Right renal cortex interstitium (tissue), 3 donors: ENCODE measurements at places on chromosomes 7 and 10. TPM values are rescaled to one million over a fixed set of nuclear protein-coding genes. Genes with fewer than 3 reads are reported as not detected.

DNA sequence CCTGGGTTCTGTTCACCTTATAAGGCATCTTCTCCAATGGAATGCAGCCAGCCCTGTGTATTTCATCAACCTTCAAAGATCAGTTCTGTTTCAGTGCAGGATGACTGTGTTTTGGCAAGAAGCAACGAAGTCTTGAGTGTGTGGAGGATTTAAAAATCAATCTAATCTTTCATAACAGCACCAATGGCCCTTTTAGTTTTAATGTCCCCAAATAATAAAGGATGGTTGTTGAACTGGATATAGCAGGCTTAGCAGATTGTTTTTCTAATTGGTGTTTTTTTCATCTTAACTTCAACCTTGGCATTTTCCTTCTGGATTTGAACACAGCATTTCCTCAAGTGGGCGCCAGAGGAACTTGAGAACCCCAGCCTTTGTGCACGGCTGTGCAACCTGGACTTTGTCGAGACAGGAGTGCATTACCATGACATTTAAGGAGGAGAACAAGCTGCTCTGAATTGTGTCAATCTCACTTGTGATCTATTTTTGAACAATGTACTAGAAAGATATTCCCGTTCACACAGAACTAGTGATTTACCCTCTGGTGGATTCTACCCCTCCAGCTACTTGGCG, 313.3 kb upstream of the AKR1E2 start:
- DNase-seq = no peak

DNA sequence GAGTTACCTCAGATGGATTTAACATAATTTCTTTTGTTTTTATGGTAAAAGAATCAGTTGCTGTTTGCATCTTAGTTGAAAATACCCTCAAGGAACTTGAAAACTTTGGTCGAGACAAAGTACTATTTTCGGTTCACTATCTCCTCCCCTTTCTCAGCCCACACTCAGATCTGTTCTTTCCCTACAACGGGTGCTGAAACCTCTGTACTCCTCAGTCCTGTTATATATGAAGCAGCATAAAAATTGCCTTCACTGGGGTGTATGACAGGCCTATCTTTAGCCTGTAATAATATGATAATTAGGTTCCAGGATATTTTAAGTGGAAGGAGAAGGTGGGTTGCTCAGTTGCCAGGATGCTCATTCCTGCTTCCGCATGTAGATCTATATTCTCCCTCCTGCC, 105.2 kb upstream of the NOBOX start:
- DNase-seq = no peak

DNA sequence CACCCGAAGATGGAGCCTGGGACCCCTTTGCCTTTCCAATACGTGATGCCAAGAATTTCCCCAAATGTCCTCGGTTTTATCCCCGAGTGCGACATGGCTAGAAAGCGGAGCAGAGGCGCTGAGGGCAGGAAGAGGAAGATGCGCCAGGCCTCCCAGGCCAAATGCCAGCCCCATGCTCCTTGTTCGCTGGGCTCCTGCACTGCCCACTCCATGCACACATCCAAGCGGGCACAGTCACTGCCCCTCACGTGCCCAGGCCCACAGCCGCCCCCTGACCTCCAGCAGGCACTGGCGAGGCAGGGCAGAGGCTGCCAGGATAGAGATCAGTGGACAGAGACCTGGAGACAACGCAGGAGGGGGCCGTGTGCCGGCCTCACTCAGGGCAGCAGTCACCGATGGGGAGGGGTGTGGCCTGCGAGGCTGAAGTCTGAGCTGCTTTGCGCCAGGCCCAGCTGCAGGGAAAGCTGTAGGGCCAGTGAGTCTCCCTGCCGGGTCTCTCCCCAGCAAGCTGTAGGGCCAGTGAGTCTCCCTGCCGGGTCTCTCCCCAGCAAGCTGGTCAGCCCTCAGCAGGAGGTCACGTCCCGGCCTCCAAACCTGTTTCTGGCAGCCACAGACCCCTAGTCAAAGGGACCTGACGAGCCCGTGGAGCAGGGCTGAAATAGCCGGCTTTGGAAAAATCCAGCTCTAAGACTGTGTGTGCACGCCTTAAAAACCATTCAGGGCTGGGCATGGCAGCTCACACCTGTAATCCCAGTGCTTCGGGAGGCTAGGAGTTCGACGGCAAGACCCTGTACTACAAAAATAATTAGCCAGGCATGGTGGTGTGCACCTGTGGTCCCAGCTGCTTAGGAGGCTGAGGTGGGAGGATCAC, 100.6 kb upstream of the DIP2C start:
- no peak for DNase-seq

CDK6 gene
- polyA plus RNA-seq = 45.1 TPM

NRP1 gene
- polyA plus RNA-seq = 141 TPM

DNA sequence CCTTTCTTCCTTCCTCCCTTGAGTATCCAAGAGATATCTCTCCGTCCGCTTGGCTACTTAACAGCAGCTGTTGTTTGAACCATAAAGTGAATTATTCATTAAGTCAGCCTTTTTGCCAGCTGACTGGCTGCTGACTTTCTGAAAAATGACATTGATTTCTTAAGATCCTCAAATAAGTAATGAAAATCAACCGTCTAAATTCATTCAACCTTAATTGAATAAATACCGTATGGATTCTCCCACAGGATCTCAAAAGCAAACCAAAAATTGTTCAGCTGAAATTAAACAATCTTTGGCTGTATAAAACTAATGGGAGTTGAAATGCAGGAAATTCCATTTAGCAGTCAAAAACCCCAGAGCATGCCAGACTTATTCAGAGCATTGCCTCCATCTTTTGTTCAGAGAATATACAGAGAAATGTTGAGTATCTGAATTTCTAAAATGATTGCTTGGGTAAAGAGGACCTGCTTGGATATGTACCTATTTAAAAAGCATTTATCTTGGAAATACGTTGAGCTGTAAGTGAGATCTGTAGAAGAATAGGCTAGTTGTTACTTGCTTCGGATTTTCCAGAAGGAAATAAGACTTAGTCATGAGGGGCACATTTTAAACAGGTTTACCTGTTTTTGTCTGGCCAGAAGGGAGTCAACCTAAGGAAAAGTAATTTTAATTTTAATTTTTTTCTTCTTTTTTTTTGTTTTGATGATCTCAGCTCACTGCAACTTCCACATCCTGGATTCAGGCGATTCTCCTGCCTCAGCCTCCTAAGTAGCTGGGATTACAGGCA, 136.2 kb downstream of the PLXDC2 start:
- no peak for DNase-seq

GBX1 gene
- polyA plus RNA-seq = 0.14 TPM

DNA sequence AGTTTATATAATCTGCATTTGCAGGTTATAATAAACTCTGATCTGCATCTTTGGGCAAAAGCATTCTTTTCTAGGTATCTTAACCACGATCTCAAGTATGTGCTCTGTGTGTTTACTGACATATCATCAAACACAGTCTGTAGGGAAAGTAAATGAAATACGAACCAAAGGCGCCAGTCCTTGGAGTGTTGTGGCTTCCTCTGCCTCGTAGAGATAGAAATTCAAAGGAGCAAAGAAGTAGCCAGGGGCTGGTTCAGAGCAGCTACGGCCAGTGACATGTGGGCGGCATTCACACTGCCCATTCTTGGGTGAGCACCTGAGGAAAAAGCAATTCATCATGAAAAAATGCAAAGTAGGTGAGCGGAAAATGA, 38.7 kb downstream of the LAMB4 start:
- no peak for DNase-seq

GRCh38 chr10:131656431-131656841, 244.4 kb upstream of the PPP2R2D start:
- no peak for DNase-seq

DNA sequence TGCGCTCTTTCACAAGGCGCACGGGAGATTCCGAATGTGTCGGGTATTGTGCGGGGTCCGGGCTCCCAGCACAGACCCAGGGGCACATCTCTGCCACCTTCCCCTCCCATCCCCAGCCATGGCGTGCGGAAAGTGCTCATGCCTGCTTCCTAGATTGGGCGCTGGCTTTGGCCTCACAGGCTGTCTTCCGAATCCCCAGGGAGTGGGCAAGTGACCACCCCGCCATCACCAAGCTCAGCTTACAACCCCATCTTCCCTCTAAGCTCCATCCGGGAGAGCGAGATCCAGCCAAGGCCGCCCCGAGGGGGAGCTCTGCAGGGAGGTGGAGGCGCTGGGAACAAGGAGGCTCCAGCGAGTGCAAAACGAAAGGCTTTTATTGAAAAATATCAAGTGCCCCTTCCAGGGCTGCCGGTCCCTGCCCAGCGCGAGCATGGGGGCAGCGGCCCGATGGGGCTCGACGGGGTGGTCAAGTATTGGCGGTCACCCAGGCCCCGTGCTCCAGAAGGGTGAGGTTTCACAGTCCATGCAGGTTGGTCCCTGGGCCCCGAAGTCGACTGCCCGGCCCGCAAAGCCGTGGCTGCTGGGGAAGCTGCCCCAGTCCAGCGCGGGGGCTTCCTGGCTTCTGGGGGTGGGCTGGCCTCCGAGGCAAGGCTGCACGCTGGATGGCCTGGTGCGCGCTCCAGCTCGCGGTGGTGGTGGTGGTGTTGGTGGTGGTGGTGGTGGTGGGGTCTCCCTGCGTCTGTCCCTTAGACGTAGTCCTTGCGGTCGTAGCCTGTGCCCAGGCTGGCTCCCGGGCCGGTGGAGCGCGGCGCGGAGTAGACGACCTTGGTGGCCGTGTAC, 1.2 kb downstream of the CLDN3 start:
- no peak for DNase-seq

GRCh38 chr10:80400136-80400804, 8.1 kb upstream of the PRXL2A start:
- DNase-seq = no peak

DNA sequence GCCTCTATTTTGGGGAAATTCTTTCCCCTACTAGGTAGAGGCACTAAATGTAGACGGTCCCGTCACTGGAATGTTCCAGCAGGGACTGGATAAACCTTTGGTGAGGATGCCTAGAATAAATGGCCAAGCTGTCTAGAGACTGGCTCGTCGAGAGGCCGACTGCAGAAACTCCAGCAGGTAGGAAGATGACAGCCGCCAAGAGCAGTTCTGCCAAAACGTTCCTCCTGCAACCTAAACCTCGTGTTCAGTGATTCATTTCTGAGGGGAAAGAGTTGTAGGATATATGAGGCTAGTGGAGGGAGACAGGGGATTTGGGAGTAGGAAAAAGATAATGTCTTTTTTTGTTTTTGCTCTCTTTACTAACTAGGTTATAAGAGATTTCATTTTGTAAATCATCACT, 184.7 kb upstream of the GDF10 start:
- DNase-seq = no peak

DNA sequence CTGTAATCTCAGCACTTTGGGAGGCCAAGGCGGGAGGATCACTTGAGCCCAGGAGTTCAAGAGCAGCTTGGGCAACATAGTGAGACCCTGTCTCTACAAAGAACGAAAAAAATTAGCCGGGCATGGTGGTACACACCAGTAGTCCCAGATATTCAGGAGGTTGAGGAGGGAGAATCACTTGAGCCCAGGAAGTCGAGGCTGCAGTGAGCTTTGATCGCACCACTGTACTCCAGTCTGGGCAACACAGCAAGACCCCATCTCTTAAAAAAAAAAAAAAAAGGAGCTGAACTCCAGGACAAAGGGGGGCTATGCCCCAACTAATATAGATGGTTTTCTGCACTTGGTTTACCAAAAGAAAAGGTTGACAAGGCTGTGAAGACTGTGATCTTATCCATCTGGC, 101.2 kb upstream of the ANLN start:
- DNase-seq = no peak

DNA sequence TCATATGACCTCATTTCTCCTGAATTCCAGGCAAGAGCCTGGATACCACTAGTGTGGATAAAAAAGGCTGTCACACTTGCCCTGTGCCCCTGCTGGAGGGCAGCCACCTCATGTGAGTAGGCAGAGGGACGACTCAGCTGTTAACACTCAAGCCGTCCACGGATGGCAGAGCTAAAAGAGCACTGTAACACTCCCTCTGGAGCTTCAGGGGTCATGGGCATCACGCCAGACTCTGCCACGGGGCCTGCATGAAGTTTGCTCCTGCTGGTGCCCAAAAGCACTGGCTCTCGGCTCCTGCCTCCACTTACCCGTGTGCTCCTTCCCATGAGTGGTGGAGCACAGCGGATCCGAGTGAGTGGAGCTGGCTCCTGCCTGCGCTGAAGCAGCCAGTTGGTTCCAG, 919.8 kb upstream of the C7orf33 start:
- DNase-seq = no peak

GRCh38 chr7:17015598-17016031, 133.8 kb upstream of the AGR3 start:
- no peak for DNase-seq

SPAM1 gene
- polyA plus RNA-seq = not detected

GRCh38 chr10:110793886-110794285, 77.8 kb upstream of the PDCD4 start:
- no peak for DNase-seq

- peak; percentile 16 for DNase-seq
Measured at GRCh38 chr10:84783386-84783785, 455.0 kb downstream of the CCSER2 start.

MYOF gene
- 29.1 TPM for polyA plus RNA-seq

DNA sequence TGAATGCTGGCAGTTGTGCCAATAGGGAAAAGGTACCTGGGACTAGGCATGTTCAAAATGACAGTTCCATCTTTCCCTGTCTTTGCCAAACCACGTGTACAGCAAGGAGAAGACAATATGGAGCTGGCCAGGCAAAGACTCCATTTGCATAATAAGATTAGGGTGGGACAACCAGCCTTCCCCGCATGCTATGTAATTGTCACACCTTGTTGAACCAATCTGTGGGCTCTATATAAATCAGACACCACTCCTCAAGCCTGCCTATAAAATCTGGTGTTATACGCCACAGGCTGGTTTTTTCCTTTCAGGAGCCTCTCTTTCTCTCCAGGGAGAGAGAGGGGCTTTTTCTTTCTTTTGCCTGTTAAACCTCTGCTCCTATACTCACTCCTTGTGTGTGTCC, 11.0 kb upstream of the NUB1 start:
- no peak for DNase-seq

GRCh38 chr7:130276796-130277762, 10.4 kb downstream of the CPA2 start:
- DNase-seq = no peak

MYH16 gene
- not detected for polyA plus RNA-seq

- no peak for DNase-seq
Measured at GRCh38 chr10:29751240-29751639, 116.5 kb upstream of the SVIL start.

DNA sequence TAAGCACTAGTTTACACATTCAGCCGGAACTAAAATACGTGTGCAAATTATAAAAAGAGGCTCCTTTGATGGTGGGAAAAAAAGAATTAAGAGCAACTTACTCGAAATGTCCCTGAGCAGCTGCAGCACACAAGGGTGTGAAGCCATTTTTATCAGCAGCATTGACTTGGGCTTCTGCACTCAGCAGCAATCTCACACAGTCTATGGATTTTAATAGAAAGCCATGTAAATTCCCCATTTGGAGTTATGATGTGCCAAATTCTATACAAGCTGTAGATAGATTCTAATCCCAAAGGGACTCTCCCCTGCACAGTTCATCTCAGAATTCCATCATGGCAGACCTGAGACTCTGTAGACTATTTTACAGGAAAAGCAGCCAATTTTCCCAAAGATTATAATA, 90.5 kb downstream of the CTTNBP2 start:
- no peak for DNase-seq

DNA sequence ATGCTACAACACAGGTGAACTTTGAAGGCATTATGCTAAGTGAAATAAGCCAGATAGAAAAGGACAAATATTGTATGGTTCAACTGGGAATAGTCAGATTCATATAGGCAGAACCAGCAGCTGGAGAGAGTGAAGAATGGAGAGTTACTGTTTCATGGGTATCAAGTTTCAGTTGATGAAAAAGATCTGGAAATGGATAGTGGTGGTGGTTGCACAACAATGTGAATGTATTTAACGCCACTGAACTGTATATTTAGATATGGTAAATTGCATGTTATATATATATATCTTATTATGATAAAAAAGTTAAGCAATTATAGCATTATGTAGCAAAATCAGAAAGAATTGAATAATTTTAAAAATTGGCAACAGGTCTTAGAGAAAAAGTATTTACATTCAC, 3.9 kb downstream of the LMBR1 start:
- no peak for DNase-seq
